Naive thymus-derived CD4-positive, alpha-beta T cell (primary cell): ENCODE measurements at places on chromosomes 3 and 15. TPM values are rescaled to one million over a fixed set of nuclear protein-coding genes. Genes with fewer than 3 reads are reported as not detected.

Gene TEX55
- total RNA-seq = not detected

Gene CATSPER2
- total RNA-seq = 12.3 TPM

Gene FOXB1
- total RNA-seq = 0.89 and 0.97 TPM in 2 replicates

Gene NPAP1
- total RNA-seq = not detected

GRCh38 chr3:109241459-109242186, 74.7 kb downstream of the DPPA2 start:
- no peak for DNase-seq

DNA sequence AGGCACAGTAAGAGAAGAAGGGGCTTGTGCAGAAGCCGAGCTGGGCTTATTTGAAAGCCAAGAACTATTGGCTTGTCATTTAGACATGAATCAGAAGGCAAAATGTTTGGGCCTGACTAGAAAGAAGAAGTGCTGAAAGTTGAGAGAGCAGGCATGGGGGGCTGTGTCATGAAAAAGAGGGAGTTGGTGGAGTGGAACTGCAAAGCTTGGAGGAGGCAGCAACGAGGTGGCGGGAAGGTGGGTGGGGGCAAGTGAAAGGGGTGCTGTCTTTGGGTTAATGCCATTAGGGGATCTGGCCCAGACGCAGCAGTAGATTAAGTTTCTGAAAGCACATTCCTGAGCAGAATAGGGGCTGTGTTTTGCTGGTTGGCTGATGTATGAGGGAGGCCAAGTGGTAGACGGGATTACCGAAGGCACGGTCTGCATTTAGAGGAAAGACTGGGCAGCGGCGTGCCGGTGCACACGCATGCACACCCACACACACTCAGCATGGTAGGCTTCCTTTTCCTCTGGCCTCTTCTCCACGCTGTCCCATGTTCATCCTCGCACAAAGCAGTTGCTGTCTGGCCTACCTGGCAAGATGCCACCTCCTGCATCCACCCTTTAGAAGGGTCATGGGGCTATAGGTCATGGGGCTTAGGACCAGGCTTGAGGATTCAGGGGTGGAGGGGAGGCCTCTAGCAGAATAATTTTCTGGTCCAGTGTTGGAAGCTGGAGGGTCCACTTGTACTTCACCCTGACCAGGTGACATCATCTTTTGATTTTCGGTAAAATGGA, 43.0 kb downstream of the BOC start:
- DNase-seq = no peak

DNA sequence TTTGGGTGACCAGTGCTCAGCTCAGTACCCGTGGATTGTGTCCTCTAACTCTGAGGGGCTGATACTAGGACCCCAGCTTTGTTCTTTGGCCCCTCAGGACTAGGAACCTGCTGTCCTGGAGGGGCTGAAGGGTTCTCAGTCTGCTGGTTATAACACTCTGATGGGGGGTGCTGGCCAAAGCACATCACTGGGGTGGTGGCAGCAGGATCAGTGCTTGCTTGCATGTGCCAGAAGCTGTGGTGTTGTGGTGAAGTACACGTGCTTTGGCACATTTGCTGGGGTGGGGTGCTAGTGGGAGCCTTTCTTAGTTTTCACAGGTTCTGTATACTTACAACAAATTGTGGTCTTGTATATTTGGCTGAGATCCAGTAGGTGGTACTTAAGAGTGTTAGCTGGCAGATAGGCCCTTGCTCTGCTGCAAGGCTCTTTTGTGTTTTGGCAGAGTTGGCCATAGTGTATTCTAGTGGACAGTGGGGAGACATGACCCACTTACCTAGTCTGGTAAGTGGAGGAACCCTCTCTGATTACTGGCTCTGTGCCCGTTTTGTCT, 344.3 kb downstream of the EDEM1 start:
- no peak for DNase-seq

- DNase-seq = no peak
Measured at GRCh38 chr3:13002398-13003124, 70.7 kb downstream of the IQSEC1 start.

DNA sequence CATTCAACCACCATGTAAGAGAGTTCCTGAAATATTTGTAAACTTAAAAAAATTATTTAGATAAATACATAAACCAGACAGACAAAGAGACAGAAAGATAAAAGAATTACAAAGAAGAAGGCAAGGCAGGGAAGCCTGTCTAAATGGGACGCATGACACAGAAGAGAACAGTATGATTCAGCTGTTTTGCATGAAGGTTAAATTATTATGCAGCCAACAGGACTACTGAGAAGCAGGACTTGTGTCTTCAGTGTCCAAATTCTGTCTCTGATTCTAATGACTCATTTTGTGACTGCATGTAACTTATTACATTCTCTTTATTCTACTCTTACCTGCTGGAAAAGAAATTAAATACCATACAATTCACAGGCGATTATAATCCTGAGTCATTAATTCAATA, 340.4 kb upstream of the KCNMB2 start:
- no peak for DNase-seq

- DNase-seq = no peak
Measured at GRCh38 chr3:96354742-96355141, 459.7 kb upstream of the EPHA6 start.

DNA sequence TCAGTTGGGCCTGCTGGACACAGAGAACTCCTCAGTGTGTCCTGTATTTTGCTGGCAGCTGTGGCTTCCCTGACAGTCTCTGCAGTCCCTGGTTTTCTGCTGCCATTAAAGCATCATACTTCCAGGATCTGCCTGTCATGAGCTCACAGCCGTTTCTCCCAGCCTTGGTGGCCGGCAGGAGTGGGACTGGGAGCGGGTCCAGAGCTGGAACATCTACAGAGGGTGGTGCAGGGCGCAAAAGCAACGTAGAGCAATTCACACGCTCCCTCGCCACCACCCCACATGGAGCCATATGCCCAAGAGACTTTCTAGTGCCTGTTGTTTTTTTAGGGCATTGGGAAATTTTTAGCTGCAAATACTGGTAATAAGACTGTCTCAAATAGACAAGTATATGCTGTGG, 33.6 kb downstream of the ABTB1 start:
- DNase-seq = no peak

GRCh38 chr3:51796854-51797253, 17.8 kb upstream of the IQCF6 start:
- DNase-seq = no peak

- DNase-seq = peak; percentile 98
Measured at GRCh38 chr15:82540055-82540983, at the start of gene RPS17. RPS17 (minus strand) TSS chr15:82540457; CDS start chr15:82540428, 29 bp downstream.

- DNase-seq = no peak
Measured at GRCh38 chr15:94040541-94041248, 190.7 kb upstream of the MCTP2 start.

DNA sequence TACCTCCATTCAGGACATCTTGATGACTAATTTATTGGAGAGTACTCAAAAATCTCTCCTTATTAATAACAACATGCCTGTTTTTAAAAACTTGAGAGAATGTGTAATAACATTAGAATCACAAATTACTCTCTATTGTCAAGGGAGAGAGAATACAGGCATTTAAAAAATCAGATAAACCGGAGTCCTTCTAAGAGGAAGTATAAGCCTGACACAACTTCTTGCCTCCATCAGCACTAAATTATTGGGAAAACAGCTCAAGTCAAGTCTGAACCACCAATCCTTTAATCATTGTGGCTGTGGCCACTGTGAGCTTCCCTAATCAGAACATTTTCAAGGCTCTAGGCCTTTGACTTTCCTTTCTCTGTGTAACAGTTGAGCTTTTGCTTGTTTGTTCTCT, 38.0 kb downstream of the SSR3 start:
- no peak for DNase-seq

- no peak for DNase-seq
Measured at GRCh38 chr3:31823184-31823583, 157.9 kb downstream of the OSBPL10 start.

DNA sequence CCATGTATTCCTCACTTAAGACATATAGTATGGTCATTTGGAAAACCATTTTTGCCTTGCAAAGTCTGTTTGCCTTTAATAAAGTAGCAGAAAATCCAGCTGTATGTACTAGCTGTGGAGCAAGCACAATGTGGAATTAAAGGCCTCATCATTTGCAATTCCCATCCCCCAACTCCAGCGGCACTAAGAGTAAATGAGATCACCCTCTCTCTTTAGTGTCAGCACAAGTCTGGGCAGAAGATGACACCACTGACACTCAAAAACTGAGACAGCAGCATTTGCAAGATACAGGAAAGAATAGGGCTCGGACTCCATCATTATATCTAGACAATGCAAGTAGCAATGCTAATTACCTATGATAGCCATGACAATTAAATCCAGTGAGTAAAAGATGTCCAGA, 24.7 kb upstream of the DYNC1LI1 start:
- DNase-seq = no peak

GRCh38 chr3:51510996-51511395, 11.2 kb upstream of the DCAF1 start:
- DNase-seq = no peak

GRCh38 chr3:190001426-190001825, 119.3 kb downstream of the P3H2 start:
- DNase-seq = no peak

- no peak for DNase-seq
Measured at GRCh38 chr15:98266295-98266694, 305.8 kb downstream of the ARRDC4 start.

DNA sequence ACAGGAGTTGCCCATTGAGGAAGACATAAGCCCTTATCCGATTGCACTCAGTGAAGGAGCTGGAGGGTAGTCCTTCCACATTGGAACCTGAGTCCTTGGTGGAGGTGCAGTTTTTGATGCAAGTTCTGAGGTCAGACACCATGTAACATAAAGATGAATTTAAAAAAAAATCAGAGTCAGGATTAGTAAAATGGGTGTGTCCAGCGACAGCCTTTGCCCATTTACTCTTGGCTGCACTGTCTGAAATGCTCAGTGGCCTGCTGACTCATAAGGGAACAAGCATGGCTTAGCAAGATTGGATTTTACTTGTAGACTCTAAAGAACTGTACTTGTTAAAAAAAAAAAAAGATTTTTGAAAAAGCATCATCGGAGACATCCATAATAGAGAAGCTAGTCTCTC, 241.1 kb upstream of the TOPAZ1 start:
- no peak for DNase-seq
